Stimulated activated CD4-positive, alpha-beta T cell treated with anti-CD3 and anti-CD28 coated beads, Interleukin-1b, Interleukin-23, amount 100 ng/mL, for 1 hour (primary cell): ENCODE measurements at places on chromosomes 2 and 18.

DNA sequence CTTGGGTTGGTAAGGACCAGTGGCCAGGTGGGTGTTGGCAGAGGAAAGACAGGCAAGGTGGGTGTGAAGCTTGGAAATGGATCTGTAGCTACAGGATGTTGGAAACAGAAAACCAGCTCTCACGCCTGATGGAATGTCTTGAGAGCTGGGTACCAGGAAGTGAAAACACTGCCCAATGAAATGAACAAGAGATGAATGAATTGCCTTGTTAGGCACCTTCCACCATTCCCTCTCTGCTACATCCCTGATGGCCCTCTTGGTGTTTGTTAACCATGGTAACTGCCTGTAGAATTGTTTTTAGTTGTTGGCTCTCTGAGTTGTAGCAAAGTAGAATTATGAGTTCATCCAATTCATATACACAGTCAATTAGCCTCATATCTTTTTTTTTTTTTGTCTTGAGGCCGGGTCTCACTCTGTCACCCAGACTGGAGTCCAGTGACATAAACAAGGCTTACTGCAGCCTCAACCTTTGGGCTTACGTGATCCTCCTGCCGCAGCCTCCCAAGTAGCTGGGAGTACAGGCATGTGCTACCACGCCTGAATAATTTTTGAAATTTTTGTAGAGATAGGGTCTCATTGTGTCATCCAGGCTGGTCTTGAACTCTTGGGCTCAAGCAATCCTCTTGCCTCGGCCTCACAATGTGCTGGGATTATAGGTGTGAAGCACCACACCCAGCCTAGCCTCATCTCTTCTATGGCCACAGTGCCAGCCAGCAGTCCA lies 9.5 kb downstream of the KCMF1 start:
- DNase-seq = no peak

DNA sequence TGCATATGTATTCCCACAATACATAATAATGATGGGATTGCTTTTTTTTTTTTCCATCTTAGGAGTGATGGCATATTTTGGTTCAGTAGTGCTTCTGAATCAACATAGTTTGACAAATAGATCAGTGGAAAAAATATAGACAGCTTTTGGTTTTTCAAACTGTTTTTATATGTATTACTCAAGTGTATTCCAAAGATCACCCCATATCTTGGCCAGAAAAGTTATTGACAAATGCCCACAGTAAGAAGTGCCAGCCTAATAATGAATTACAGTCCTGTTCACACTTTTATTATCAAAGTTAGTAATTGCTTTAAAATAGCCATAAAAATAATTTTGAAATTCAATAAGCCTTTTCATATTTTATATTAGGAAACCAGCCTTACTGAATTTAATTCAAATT lies 95.0 kb downstream of the TMEFF2 start:
- DNase-seq = no peak

- no peak for DNase-seq
These were observed 289.8 kb downstream of the ICOS start for GRCh38 chr2:204226305-204226880.

GRCh38 chr2:238290715-238291549 lies 2.5 kb upstream of the PER2 start:
- DNase-seq = no peak

DNA sequence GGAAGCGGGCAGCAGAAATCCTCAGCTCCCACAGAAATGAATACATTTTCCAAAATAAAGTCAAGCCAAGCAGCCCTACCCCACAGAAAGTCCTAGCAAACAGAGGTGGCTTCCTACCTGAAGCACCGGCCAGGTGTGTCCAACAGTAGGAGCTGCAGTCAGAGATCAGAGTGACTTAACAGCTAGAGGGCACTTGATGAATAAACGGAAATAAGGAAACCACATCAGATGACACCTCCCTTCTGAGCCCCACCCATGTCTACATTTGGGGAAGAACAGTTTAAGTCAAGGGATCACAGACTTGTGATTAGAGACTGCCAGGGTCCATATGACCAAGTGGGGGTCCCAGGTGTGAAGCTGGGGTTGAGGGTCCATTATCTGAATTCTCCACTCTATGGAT lies at the start of gene CXCR1:
CXCR1 (minus strand) TSS at position 172 of the 400 bp plus-strand sequence. CDS start 1,751 bp downstream, outside the sequence.
- no peak for DNase-seq

DNA sequence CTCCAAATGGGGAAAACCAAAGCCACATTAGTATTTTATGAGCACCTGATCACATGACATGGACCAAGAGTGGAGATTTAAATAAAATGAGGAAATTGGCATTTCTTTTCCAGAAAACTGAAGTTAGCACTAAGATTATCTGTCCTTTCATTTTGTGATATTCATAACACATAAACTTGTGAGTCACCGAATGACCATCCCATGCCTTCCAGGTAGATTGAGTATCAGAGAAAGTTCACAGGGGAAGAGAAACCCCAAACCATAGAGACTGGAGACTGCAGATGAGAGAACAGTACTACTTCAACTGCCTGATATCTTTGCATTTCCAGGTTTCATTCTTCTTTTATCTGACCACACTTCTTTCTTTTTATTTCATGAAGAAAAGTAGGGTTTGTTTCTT lies 176.3 kb upstream of the LRP1B start:
- DNase-seq = no peak

DNA sequence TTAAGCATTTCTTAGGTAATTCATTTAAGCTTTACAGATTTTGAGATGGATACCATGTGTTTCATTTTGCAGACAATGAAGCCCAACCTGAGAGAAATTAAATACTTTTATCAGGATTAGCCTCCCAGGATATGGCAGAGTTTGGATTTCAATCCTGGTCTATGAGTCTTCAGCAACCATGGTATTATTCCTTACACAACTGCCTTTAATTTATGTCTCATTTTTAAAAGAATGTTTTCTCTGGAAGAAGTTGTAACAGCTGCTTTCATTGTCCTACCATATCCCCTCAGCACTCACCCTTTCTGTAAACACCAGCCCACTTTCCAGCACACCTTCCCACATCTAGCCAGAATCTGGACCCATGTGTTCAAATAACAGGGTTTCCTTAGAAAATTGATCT lies 863.7 kb upstream of the VRK2 start:
- DNase-seq = no peak

DNA sequence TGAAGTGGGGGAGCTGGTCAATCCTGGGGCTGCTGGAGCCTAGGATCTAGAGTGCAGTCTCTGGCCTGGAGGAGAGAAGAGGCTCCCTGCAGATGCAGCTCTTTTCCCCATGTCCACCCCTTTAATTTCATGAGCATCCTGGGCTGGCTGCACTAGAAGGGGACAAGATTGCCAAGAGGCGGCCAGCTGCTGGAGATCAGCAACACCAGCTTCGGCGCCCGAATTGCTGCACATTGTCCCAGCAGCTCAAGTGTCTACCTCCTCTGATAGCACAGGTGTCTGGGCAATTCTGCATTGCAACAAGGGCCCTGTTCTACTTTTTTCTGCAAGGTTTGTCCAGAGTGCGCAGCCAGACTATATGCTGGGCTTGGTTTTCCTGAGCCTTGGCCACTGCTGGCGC lies 125.7 kb downstream of the AGAP1 start:
- DNase-seq = no peak

DNA sequence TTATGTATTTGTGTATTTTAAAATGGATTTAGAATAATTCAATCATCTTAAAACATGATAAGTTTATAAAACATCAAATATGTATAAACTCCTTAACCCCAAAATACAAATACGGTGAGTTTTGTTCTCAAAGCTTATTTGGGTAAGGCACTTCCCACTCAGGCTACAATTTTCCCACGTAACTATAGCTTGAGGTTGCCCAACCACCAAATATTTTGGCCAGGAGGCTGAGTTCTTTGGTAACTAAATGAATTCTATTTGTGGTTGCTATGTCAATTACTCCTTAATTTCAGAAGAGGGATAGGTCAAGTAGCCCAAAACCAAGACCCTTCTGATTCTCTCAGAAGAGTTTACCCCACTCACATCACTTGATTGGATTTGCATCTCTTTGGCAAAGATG lies 70.4 kb downstream of the MYL12B start:
- DNase-seq = no peak

DNA sequence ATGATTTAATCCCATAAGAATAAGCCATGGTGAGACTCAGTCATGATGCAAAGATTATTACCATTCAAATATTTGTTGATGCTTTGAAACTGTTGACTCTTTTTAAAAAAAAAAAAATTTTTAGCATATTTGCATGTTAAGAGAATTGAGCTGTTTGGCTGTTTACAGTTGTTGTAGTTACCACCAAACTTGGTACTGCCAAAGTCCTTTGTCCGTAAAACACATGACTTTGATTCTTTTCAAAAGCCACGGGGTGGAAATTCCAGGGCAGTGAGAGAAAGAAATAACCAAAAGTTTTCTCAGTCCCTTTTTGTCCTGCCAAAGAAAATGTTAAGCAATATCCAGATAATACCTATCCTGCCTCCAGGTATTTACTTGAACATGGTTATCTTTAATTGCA lies 474.8 kb downstream of the METTL4 start:
- no peak for DNase-seq

DNA sequence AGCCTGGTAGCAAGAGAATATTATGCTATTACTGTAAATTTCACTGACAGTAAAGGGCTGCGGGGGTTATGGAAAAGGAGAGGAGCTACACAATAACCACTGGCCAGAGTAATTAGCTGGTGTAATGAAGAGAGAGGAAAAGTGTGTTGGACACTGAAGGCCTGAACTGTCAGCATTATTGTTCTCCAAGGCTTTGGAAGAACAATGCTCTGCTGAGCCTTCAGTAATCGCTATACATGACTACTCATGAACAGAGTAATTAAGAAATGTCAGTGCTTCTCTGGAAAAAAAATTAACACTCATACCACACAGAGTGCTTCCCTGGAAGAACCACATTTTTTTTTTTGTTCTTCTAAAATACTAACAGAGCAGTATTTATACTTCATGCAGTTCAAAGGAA lies 931.3 kb downstream of the CPS1 start:
- no peak for DNase-seq

- DNase-seq = no peak
These were observed 32.7 kb downstream of the APCDD1 start for GRCh38 chr18:10487154-10487553.

DNA sequence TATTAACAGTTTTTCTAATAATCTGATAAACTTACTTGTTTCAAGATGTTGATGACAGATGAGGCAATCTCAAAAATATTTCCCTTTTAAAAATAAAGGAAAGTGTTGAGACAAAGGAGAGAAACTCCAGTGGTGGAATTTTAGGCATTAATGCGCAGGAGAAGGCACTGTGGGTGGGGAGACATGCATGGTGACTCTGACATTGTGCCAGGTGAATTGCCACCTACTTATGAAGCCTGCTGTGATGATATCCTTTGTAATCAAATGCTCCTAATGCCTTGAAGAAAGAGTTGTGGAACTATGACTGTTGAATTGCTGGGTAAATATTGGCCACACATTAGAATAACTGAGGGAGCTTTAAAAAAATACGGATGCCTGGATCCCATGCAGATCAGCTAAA lies 101.4 kb downstream of the PLA2R1 start:
- DNase-seq = no peak

GRCh38 chr2:178006710-178007109 lies 65.9 kb downstream of the PDE11A start:
- DNase-seq = no peak

GRCh38 chr2:135456431-135456830 lies 74.6 kb downstream of the ZRANB3 start:
- no peak for DNase-seq

GRCh38 chr2:31097962-31098613 lies 40.2 kb downstream of the GALNT14 start:
- DNase-seq = no peak

DNA sequence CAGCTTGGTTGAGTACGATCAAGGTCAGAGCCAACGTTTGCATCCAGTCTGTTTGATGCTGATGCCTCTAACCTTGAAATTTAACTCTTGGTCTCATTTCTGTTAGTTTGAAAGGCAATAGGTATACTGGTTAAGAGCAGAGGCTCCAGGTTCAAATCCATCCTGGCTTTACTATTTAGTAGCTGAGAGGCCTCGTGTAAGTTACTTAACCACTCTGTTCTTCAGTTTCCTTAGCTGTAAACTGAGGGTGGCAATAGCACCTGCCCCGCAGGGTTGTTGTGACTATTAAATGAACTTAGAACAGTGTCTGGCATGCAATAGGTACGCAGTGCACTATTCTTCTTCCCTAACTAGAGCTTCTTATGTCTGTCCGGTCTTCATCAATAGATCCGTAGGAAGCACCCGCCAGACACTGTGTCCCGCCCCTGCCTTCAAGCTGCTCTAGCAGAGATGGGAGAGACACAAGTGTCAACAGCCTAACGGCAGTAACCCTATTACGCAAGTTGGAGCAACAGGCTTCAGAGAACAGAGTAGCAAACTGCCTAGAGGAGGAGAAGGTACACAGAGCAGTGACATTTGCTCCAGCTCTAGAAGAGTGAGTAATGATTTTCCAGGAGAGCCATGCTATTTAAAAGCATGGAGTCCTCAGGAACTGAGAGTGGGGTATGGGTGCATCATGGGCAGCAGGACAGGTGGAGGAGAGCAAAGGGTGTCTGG lies 62.7 kb upstream of the ST3GAL5 start:
- DNase-seq = no peak

DNA sequence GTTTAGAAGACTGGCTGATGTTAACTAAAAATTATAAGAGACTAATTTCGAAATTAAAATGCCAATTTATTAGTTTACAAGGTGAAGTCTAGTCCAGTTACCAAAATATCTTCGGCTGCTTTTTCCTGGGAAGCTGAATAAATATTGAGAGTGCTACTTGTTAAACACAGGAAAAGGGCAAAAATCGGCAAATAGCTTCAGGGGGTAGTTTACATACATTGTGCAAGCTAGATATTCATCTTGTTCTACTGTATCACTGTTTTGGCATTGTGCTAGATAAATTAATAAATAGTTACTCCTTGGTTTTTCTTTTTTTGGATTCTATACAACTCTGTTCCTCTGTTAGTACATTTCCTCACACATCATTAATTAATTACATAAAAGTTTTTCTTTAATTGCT lies 29.3 kb downstream of the NHEJ1 start:
- no peak for DNase-seq

GRCh38 chr2:64946769-64947247 lies 42.4 kb upstream of the SLC1A4 start:
- no peak for DNase-seq

GRCh38 chr2:230666446-230666845 lies 46.2 kb upstream of the CAB39 start:
- DNase-seq = no peak

- DNase-seq = no peak
These were observed 327.7 kb downstream of the TGIF1 start for GRCh38 chr18:3777719-3778118.
